ENCODE measurements at places on chromosomes 3 and 15. TPM values are rescaled to one million over a fixed set of nuclear protein-coding genes. Genes with fewer than 3 reads are reported as not detected.

DNA sequence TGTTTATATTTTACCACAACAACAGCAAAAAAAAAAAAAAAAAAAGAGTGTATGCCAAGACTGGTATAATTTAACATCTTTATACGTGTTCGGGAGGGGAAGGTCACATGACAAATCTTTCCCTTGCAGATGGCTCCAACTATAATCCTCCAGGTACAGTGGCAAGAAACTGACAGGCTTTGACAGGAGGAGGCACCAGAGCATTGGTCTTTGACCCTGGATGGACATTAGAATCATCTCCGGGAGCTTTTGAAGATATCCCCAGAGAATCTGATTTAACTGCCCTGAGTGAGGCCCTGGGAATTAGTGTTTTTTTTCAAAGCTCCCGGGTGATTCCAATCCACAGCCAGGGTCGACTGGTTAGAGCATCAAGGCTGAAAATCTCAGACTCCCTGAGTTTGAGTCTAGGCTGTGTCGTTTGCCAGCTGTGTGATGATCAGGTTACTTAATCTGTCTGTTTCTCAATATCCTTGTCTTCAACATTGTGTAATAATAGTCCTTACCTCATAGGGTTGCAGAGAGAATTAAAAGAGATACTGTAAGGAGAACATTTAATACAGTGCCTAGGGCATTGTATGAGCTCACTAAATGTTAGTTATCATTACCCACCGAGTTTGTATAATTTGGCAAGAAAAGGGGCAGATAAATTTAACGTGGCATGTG lies 8.9 kb upstream of the SEMA5B start:
- no peak for DNase-seq

GRCh38 chr3:113374078-113374477 lies 67.2 kb downstream of the CFAP44 start:
- DNase-seq = no peak

DNA sequence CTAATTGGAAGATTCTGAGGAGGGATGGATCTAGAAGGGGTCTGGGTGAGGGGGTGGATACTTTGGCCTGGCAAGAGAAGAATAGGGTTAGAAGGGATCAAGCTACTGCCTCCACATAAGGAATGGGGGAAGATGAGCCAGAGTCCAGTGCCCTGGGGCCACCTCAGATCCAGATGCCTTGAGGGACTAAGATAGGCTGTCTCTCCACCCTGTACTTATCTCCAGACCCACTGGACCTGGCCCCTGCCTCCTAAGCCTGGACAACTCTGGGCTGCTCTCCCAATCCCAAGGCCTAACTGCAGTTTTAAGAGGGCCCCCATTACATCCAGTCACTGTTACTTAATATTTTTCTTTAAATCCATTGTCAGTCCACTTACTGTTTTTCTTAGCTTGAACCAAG lies 2.0 kb downstream of the DVL3 start:
- no peak for DNase-seq

DNA sequence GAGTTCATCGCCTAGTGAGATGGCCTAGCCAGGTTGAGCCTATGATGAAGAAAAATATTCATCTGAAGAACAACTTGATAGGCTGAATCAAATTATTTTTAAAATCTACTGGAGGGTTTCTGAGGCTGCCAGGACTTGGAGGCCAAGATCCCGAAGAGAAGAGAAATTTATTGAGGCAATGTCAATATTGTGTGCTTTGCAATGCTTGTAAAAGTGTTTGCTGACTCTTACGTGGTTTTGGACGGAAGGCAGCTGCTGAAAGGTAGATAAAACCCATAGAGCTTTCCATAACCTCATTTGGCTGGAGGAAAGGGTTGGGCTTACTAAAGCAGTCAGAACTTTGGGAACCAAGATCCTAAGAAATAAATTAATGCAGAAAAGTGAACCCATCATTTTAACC lies 361.0 kb upstream of the IL12A start:
- no peak for DNase-seq

Gene CERS3
- total RNA-seq = 0.49 TPM

Gene GPR87
- not detected for total RNA-seq

Gene TUSC7
- not detected for total RNA-seq

Gene GOLGA6L4
- 0.67 TPM for total RNA-seq

Gene PIF1
- 3.3 TPM for total RNA-seq

GRCh38 chr3:193962986-193963685 lies 172.8 kb upstream of the HES1 start:
- no peak for DNase-seq

Gene KBTBD8
- 53.3 TPM for total RNA-seq

DNA sequence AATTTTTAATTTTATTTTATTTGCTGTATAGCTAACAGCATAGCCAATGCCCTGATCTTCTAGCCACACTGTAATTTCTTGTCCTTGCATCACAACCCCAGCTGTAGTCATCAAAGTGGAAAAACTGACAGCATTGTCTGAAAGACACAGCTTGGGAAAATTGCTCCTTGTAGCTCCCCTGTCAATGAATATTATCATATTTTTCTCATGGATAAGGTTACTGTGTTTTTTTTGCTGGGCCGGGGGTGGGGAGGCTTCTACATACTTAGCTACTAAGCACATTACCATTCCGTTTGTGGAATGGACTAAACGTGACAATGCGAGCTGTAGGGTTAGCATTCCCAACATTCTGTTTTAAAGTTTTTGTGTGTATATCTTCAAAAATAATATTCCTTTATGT lies 381.3 kb downstream of the TIGIT start:
- DNase-seq = no peak

DNA sequence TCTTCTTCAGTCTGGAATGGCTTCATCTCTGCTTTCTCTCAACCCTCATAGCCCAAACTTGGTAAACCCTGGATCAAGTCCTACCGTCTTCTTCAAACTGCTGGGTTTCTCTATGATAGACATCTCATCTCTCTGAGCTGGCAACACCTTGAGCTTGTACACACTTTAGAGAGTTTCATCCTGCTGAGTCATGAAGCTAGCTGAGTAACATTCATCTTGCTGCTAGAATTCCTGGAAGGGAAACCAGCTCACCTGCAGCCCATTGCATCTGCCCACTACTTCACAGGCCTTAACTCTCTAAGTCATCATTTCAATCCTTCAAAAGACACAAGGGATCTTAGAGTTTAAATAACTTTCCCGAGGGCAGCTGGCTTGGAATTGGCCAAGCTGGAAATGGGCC lies 175.5 kb upstream of the RORA start:
- DNase-seq = no peak

- no peak for DNase-seq
Observed at GRCh38 chr15:67945951-67946700, 106.3 kb upstream of the RNU6-1 start.

Gene SLC51B
- total RNA-seq = not detected

Gene ARPP19
- total RNA-seq = 145 TPM

GRCh38 chr3:185532901-185533300 lies 19.5 kb downstream of the LIPH start:
- no peak for DNase-seq

Gene ADCY5
- not detected for total RNA-seq

Gene EFHB
- not detected for total RNA-seq

DNA sequence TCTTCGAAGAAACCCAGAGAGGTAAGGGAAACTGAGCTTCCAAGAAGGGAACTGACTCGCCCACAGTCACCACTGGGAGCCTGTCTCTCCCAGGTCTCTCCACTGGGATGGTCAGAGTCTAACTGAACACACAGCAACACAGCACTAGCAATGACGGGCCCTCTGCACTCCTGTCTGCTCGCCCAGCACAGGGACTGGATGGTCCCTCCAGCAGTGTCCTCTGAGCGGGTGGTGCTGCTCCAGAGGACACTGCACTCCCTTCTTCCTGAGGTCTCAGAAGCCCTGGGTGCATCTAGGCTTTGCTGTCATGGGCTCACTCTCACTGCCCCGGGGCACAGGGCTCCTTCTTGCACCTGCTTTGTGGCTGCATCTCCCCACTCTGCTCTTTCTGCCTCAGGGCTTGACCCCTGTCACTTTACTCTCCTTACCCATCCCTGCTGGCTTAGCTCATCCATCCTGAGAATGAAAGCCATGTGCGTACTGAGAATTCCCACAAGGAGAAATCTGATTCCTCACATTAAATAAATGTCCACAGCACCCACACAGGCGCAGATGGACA lies 356.6 kb downstream of the GABRG3 start:
- no peak for DNase-seq

Gene PCOLCE2
- not detected for total RNA-seq

DNA sequence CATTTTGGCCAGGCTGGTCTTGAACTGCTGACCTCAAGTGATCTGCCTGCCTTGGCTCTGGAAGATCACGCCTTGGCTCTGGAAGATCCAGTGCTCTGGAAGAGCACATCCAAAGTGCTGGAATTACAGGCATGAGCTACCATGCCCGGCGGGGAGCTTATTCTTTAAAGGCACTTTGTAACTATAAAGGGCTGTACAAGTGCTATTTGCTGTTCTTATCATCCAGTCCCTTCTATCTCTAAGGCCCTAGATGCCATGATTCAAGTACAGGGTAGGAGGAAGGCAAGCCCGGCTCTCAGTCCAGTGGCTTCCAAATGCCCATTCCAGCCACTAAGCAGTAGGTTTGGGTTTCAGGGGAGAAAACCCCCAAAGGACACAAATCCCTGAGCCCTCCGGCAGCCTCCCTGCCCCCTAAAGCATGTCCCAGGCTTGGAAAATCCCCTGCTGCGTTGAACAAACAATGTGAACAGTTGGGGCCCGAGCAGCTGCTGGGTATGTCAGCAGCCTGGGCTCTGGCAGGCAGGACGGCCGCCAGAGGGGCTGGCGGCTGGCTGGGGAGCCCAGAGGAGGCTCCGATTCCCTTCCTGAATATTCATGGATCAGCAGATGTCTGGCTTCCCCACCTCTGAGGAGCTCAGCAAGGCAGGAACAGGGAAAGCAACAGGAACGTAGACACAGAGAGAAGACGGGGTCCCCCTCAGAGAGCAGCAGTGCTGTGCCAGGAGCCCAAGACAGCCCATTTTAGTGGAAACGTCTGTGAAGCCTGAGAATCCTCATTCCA lies 7.7 kb downstream of the IGDCC4 start:
- DNase-seq = no peak

Gene RAB6B
- not detected for total RNA-seq

DNA sequence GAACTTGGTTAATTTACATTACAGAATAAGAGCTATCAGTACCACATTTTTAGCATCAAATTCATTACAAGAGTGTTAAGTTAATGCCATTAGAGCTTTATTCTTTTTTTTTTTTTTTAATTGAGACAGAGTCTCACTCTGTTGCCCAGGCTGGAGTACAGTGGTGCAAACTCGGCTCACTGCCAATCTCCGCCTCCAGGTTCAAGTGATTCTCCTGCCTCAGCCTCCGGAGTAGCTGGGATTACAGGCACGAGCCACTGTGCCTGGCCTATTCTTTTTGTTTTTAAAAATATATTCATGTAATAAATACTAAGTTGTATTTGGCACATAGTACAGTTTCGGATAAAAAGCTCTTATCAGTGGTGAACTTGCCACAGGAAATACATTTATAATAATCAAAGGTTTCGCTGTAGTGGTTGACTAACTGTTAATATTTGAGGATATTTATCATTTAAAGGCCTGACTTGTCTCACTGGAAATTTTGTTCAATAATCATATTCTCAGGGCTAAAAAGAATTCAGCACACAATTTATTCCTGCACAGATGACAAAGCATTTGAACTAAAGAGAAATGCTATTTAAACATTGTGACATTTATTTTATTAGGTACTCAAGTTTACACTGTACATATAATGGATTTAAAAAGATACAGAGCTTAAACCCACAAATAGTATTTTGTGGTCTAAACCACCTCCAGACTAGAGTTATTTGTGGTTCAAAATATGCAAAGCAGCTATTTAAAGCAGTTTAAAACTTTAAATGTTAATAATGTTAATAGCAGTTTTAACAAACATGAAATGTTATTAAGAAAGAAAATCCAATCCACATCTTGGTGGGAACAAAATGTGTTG lies 6.1 kb upstream of the LEKR1 start:
- no peak for DNase-seq

GRCh38 chr15:85142312-85142711 lies 160.7 kb downstream of the PDE8A start:
- no peak for DNase-seq

DNA sequence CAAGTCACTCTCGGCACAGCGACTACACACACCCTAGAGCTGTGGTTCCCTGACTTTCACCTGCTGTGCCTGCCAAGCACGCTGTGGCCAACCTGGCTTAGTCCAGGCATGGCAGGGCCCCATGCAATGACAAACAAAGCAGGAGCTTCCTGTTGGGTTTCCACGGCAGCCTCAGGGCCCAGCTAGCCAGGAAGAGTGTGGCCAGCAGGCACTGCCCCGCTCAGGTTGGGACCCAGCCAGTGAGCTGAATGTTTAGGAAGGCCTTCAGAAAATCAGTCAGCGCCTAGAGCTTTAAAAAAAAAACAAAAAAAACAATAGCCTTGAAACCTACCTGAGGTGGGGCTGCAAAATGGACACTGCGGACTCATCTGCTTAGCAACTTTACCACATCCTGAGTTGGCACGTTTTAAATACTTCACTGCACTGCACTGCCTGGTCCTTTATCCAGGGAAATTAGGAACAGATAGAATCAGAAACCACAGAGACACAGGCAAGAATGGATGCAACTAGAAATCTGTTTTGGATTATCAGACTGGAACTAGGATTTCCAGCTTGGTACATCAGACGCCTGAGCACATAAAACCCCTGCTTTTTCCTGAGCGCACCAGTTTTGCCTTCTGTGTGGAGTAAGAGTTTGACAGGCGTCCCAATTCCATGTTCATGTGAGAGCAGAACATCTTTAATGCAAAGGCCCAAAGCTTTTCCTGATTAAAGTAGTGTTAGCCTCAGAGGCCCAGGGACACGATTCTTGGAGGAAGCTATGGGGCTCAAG lies 36.2 kb upstream of the LDHAL6B start:
- no peak for DNase-seq

- no peak for DNase-seq
Observed at GRCh38 chr3:14740983-14741382, 66.0 kb downstream of the C3orf20 start.

DNA sequence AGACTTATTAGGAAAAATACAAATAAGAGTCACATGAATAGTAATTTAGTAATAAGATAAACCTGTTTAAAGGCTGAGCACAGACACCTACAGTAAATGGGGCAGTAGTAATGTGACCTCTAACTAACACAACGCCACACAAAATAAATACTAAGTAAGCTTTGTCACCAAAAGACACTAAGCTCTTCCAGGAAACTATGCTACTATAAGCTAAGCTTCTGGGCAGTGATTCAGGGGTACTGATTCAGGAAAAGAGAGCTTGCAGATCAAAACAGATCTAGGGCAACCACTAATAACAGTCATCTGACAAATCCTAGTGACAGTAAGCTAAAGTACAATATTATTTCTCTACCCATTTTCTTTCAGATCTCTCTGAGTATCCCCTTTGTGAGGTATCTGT lies 68.8 kb downstream of the PLOD2 start:
- no peak for DNase-seq

- no peak for DNase-seq
Observed at GRCh38 chr3:112814266-112814665, 32.4 kb downstream of the CD200R1L start.

GRCh38 chr3:28476194-28476593 lies 127.6 kb upstream of the AZI2 start:
- no peak for DNase-seq

Gene RPN1
- 95.2 TPM for total RNA-seq

DNA sequence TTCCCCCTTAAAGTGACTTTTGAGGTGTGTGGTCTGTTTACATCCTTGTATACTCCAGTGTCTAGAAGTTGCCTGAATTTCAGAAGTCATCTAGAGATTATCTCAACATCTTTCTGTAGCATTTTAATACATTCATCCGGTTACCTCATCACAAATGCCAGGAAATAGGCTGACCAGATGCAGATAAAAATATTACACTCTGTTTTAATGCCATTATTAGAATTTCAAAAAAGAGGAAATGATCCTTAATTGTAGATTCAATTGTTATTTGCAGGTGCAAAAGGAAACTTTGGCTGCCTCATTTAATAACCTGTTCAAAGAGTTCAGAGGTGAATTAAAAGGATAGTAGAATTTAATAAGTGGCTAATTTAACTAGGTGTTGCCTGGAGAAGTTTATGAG lies 290.9 kb downstream of the C3orf38 start:
- no peak for DNase-seq
